ENCODE measurements at places on chromosomes 13 and 19. TPM values are rescaled to one million over a fixed set of nuclear protein-coding genes. Genes with fewer than 3 reads are reported as not detected.

DNA sequence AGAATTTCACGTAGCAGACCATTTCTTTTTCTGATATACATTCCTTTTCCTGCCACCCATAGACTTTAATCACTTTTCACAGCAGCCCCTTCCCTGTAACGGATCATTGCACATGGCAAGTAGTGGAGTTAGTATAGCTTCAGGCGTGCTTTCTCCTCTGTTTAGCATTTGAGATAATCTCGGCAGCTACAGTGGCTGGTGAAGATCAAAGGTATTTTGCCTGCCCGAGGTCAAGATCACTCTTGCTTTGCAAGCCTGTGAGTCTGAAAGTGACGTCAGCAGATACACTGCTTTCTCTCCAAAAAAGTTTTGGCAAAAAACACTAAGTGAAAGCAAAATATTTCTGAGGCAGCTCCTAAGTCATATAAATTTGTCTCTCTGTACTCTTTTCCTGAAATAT, 260.0 kb downstream of the NDFIP2 start:
- no peaks in the 10 kb centered on the region for H3K4me1 ChIP-seq
- no peak overlapping the region for H3K4me3 ChIP-seq
- no peaks in the 10 kb centered on the region for H3K36me3 ChIP-seq
- H3K27ac ChIP-seq: no peak overlapping the region

DNA sequence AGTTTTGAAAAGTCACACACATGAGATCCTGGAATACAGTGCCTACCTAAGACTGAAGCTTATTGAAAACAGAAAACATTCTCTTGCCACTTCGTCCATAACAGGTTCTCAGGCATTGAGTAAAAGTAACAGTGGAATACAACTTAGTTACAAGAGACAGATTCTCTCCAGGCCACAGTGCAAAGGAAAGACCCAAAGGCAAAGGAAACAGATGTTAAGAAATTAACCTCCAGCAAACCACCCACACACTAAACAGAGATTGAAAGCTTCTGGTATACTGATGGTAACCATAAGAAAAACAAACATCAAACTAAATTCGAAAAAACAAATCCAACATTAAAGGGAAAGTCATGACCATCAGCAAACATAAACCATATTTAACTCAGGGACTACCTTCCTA, 914.7 kb downstream of the SLITRK5 start:
- no peak overlapping the region for H3K4me3 ChIP-seq
- H3K27me3 ChIP-seq: no peaks in the 10 kb centered on the region
- no peak for DNase-seq
- H3K27ac ChIP-seq: peak overlapping the region; percentile 4
- H3K4me1 ChIP-seq: peaks cover 5% of the 10 kb centered on the region
- no peaks in the 10 kb centered on the region for H3K36me3 ChIP-seq

DNA sequence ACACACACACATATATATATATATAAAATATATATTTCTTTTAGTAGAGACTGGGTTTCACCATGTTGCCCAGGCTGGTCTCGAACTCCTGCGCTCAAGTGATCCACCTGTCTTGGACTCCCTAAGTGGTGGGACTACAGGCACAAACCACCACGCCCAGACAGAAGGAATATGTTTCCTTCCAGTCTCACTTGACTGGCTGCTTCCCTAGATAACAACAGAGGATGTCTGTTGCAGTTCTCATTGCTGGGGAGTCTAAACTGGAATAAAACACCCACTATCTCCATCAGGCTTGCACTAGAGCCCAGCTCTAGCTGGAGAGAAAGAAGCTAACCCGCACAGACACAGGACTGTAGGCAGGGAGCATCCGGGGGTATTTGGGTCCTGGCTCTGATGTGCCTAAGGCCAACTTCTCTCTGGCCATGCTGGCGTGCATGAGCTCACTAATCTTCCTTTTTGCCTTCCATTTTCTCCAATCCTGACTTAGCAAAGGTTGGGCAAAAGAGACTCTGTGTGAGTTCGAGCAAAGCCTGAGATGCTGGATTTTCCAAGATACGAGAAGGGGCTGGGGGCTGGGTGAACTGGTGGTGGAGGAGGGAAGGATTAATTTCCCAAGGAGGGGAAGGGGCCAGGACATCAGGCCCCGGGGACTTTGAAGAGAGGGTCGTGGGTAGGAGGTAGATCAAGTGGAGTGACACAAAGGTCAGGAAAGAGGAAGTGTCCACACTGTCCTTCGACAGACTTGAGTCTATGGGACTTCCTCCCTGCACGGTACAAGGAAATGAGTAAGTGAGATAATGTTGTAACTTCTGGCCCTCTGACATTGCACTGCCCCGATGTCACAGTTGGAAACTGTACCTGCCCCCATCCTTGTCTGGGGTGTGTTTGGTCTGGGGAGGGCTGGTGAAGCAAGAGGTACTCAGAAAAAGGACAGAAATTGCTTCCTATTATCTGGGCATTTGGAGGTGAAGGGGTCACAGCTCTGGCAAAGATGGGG, 22.5 kb upstream of the ALOX5AP start:
- H3K36me3 ChIP-seq: no peaks in the 10 kb centered on the region
- no peaks in the 10 kb centered on the region for H3K4me1 ChIP-seq
- H3K4me3 ChIP-seq: no peak overlapping the region

DNA sequence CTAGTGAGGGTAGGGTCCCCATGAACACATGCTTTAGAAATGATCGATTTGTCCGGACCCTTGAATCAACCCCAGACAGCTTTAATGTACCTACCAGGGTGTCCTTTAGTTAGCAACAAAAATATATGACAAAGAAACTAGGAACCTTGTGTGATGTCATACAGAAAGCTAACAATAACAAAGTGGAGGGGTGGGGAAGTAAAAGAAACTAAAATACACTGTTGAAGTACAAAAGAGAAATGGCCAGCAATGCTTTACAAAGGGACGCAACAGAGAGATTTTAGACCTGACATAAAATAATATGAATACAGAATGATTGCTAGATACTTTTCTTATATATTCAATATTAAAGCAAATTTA, 40.0 kb downstream of the DZIP1 start:
- no peak overlapping the region for H3K27ac ChIP-seq
- no peaks in the 10 kb centered on the region for H3K27me3 ChIP-seq
- peaks cover 5% of the 10 kb centered on the region for H3K4me1 ChIP-seq
- no peak for DNase-seq
- H3K36me3 ChIP-seq: peaks cover 23% of the 10 kb centered on the region

- H3K4me1 ChIP-seq: peaks cover 10% of the 10 kb centered on the region
- DNase-seq: no peak
- H3K36me3 ChIP-seq: 0 out of 2 replicates have a peak, but pooled peaks cover 4% of the 10 kb centered on the region
- H3K27ac ChIP-seq: no peak overlapping the region
- H3K4me3 ChIP-seq: no peak overlapping the region
- H3K27me3 ChIP-seq: no peaks in the 10 kb centered on the region
Observed at GRCh38 chr13:58994777-58995176, 1169.0 kb downstream of the DIAPH3 start.

GRCh38 chr13:109383683-109384082, 402.7 kb downstream of the IRS2 start:
- no peak overlapping the region for H3K4me3 ChIP-seq
- H3K27me3 ChIP-seq: no peaks in the 10 kb centered on the region
- no peaks in the 10 kb centered on the region for H3K4me1 ChIP-seq
- no peak for DNase-seq

Gene ZNF222
- total RNA-seq: 4.6 TPM

DNA sequence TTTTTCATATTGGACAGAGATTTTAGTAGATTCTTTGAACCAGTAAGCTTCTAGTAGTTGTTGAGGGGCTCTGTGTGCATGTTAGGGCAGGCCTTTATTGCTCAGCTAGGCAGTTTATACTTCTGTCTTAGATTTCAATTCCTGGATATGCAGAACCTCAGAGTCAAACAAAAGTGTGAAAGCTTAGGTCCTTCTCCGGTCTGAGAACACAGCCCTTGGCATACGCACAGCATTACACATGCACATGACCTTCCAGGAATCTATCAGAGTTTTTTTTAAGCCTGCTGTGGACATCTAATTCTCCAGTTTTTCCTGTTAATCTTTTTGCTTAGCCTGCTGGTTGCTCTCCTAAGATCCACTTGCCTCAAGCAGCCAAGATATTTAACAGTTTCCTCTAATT, 77.9 kb upstream of the KL start:
- no peaks in the 10 kb centered on the region for H3K4me1 ChIP-seq
- H3K27me3 ChIP-seq: no peaks in the 10 kb centered on the region
- H3K4me3 ChIP-seq: no peak overlapping the region

- no peaks in the 10 kb centered on the region for H3K36me3 ChIP-seq
- DNase-seq: no peak
- H3K27me3 ChIP-seq: no peaks in the 10 kb centered on the region
- peaks cover 20% of the 10 kb centered on the region for H3K4me1 ChIP-seq
- no peak overlapping the region for H3K27ac ChIP-seq
Observed at GRCh38 chr13:105338006-105338405, 1197.5 kb downstream of the EFNB2 start.

GRCh38 chr13:96817336-96817941, 176.8 kb downstream of the OXGR1 start:
- peaks cover 12% of the 10 kb centered on the region for H3K36me3 ChIP-seq
- no peak overlapping the region for H3K4me3 ChIP-seq
- no peak for DNase-seq
- H3K27ac ChIP-seq: no peak overlapping the region
- peaks cover 6% of the 10 kb centered on the region for H3K27me3 ChIP-seq

Gene KLK10
- total RNA-seq: 3.2 TPM

DNA sequence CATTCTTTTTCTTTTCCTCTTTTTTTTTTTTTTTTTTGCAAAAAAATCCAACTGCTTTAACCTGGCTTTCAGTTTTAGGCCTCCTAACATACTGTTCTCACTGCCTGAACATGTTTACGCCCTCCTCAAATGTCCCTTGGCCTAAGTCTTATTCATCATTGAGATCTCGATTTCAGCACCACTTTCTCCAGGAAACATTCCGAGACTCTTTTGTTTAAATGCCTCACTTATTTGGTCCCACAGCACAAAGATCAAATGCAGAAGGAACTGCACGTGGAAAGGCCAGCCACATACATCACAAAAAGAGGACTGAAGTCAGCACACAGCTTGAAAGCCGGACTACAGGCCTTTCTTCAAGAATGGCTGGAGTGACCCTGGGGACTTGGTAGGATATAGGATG, 79.2 kb upstream of the POMP start:
- H3K4me1 ChIP-seq: peaks cover 35% of the 10 kb centered on the region
- peaks cover 3% of the 10 kb centered on the region for H3K27me3 ChIP-seq
- H3K36me3 ChIP-seq: no peaks in the 10 kb centered on the region
- H3K4me3 ChIP-seq: no peak overlapping the region

Gene SIGLEC12
- total RNA-seq: not detected

- H3K36me3 ChIP-seq: peaks cover 5% of the 10 kb centered on the region
- no peak overlapping the region for H3K27ac ChIP-seq
- no peak overlapping the region for H3K4me3 ChIP-seq
Observed at GRCh38 chr13:73714522-73714921, 419.7 kb downstream of the KLF12 start.

DNA sequence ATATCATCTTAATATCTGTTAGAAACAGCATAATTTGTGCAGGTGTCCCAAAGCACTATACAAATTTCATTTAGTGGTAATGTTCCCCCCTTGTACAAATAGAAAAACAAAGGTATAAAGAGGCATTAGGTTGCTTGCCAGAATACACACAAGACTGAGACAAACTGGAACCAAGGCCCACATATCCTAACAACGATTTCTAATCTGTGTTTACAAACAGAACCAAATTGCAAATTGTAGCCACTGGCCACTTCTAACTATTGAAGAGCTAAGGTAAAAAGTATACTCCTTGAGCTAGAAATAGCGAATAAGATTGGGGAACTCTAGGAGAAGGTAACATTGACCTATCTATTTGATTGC, 526.1 kb downstream of the KLF12 start:
- no peak overlapping the region for H3K27ac ChIP-seq
- H3K4me1 ChIP-seq: peaks cover 8% of the 10 kb centered on the region
- H3K4me3 ChIP-seq: no peak overlapping the region

GRCh38 chr13:80718970-80719369, 378.0 kb upstream of the SPRY2 start:
- H3K27ac ChIP-seq: no peak overlapping the region
- no peaks in the 10 kb centered on the region for H3K27me3 ChIP-seq
- no peak overlapping the region for H3K4me3 ChIP-seq
- H3K4me1 ChIP-seq: peaks cover 19% of the 10 kb centered on the region
- no peaks in the 10 kb centered on the region for H3K36me3 ChIP-seq
- DNase-seq: no peak

Gene CASP14
- total RNA-seq: not detected

GRCh38 chr19:5030822-5031221, 61.9 kb downstream of the KDM4B start:
- H3K36me3 ChIP-seq: peaks cover 14% of the 10 kb centered on the region
- H3K4me1 ChIP-seq: peaks cover 2% of the 10 kb centered on the region
- no peaks in the 10 kb centered on the region for H3K27me3 ChIP-seq

DNA sequence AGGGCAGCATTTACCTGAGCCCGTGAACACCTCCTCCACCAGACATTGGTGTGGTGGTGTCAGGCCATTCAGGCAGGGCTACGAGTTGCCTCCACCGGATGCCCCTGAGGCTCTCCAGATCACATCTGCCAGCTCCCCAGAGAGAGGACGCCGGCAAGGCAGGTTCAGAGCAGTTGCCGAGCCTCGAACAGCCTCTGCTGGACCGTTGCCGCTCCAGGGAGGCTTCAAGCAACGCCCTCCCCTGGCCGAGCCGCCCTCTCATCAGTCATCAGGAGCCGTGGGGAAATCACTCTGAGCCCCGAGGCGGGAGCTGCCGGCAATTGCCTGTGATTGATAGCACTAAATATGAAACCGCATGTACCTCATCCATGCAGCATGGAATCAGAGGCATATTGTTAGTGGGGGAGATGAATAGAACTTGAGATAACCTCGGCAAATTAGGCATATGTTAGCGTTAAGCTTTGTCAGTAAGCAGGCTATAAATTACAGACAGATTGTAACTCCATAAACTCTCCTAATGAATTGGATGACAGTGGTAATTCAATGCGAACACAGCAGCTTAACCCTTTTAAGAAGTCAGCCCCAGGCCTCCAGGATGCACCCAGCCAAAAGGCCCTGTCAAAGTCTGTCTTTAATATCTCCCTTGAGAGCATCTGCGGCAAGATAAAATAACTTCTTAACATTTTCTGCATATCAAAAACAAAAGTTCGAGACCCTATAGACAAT, 29.8 kb upstream of the SPACA7 start:
- no peak overlapping the region for H3K27ac ChIP-seq
- peak overlapping the region; percentile 40 for H3K4me3 ChIP-seq
- peak; percentile 58 for DNase-seq
- peaks cover 47% of the 10 kb centered on the region for H3K27me3 ChIP-seq
- H3K4me1 ChIP-seq: peaks cover 66% of the 10 kb centered on the region

Gene ERICH6B
- not detected for total RNA-seq

DNA sequence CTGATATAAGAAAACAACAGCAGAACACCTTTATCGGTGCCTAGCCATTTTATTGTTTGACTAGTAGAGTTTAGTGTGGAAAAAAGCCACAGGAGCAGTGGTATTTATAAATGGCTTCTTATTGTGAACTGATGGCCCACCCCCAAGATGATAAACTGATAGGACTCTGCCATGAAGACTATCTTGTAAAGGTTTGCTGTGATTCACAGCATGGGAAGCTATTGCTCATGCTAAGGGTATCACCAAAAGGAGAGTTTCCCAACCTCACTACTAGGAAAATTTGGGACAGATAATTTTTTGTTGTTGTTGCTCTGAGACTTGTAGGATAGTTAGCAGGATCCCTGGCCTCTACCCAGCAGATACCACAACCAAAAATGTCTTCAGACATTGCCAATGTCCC, 12.0 kb upstream of the SLC7A1 start:
- no peak for DNase-seq
- H3K27ac ChIP-seq: no peak overlapping the region
- no peaks in the 10 kb centered on the region for H3K4me1 ChIP-seq
- H3K27me3 ChIP-seq: no peaks in the 10 kb centered on the region
- no peaks in the 10 kb centered on the region for H3K36me3 ChIP-seq
- H3K4me3 ChIP-seq: no peak overlapping the region

Gene HSPH1
- total RNA-seq: 97.3 TPM

GRCh38 chr13:23767838-23768237, 121.4 kb downstream of the MIPEP start:
- no peaks in the 10 kb centered on the region for H3K27me3 ChIP-seq
- H3K27ac ChIP-seq: peak overlapping the region; percentile 14
- no peak for DNase-seq
- peaks cover 14% of the 10 kb centered on the region for H3K4me1 ChIP-seq
- H3K36me3 ChIP-seq: no peaks in the 10 kb centered on the region

Data from WTC11 (cell line).